Smooth muscle cell of the brain vasculature (primary cell): ENCODE measurements at places on chromosomes 6 and 20.

GRCh38 chr6:107812234-107812769 is 11.8 kb downstream of the SCML4 start:
- no peak for DNase-seq

GRCh38 chr6:163159110-163159509 is 255.4 kb upstream of the QKI start:
- DNase-seq, result no peak

GRCh38 chr6:35185971-35186370 is 27.8 kb upstream of the SCUBE3 start:
- no peak for DNase-seq

DNA sequence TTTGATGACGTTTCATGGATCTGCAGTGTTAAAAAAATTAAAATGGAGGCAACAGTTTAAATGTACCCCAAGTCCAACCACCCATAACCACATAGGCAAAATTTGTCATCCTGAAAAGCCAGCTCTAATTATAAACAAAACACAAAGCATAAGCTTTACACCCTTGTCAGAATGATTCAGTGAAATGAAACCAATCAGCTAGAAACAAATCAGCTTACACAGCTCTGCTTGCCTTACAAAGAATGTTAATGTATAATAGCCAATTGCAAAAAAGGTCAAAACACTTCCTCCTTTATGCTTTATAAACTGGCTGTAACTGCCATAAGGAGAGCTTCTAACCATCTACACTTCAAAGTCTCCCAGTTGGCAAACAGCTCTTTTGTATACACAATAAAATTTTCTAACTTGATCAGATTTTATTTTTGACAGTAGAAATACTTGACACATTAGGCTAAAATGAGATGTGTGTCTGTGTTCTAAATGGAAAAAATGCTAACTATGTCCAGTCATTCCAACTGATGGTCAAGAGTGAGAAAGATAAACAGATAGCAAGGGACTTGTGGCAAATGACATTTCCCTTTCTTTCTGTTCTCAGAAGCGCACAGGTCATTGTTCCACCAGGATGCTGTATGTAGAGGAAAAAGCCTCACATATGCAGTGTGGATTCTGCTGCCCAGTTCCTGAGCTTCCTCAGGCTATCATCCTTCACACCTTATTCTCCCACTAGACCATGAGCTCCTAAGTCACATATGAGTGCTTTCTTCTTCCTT is 344.3 kb upstream of the ID4 start:
- no peak for DNase-seq

DNA sequence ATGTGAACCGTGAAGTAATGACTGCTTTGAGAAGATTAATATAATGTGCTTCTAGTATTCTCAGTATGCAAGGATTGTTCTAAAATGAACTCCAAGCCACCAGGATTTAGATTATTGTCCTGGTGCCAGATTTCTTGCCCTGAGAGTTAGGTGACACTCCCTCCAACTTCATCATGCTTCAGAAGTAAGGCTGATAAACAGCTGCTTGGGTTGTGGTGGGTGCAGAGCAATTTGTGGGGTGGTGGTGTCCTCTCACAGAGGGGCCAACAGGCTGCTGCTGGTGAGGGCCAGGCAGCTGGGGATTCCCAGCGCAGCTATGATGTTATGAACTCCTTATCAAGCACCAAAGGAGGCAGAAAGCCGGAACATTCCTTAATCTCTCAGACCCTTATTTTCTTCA is 114.6 kb downstream of the MCHR2 start:
- DNase-seq, result no peak

GRCh38 chr6:157325069-157325805 is 1.9 kb upstream of the TMEM242 start:
- no peak for DNase-seq

DNA sequence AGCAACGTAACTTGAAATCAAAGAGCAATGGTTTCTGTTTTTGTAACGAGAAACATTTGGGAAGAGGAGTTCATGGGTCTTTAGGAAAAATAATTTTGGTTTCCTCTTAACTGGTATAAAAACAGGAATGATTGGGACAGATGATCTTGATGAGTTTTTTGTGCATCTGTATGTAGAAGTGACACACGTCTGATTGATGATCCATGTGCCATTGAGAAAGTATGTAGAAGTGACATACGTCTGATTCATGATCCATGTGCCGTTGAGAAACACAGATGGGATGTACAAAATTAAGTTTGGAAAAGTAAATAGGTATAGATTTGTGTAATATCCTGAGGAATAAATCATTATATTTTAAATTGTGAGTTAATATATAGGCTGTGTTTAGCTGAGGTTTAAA is 2.1 kb downstream of the KIAA1586 start:
- no peak for DNase-seq

DNA sequence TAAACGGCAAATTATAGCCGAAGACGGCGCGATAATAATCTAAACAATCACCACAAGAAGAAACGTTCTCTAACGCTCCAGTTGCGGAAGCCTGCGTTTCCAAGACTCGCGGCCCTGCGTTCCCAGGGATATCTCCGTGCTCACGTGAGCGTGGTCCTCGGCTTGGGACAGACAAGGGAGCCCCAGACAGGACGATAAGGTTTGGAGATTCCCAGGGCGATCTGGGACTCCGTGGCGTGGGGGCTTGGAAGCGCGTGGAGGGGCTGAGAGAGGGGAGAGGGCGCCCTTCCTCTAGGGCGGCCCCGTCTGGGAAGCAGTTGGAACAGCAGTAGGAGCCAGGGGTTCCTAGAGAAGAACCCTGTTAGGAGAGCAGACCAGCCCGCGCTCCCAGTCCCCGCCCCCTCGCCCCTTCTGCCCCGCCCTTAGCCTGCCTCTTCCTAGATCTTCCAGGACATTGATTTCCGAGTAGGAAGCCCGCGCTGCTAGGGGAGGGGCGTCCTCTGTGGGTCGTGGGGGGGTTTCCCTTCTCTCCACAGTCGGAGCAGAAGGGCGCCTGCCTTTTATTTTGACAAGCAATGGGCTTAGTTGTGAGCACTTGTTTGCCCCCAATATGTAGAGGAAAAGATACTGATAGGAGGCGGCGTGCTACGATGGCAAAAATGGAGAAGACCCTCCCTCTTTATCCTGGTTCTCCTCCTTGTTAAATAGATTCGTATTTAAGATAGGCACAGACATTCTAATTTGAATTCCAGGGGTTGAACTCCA is 10.6 kb downstream of the NRN1 start:
- DNase-seq, result no peak

GRCh38 chr6:85568411-85568810 is 25.2 kb downstream of the SNX14 start:
- DNase-seq, result no peak

- DNase-seq, result no peak
Observed at GRCh38 chr6:34370361-34370760, 22.1 kb downstream of the NUDT3 start.

GRCh38 chr20:46967646-46968045 is 73.0 kb downstream of the EYA2 start:
- no peak for DNase-seq
